GM20000 (cell line): ENCODE measurements at places on chromosomes 5 and 9.

GRCh38 chr5:76114179-76114851, 31.1 kb downstream of the SV2C start:
- DNase-seq: no peak

- DNase-seq: no peak
Measured at GRCh38 chr5:128353441-128354107, 184.5 kb downstream of the FBN2 start.

GRCh38 chr9:131417264-131418142, 23.6 kb downstream of the PRRC2B start:
- DNase-seq: peak; percentile 47

- no peak for DNase-seq
Measured at GRCh38 chr9:110130791-110131416, 77.1 kb downstream of the C9orf152 start.

- DNase-seq: peak; percentile 78
Measured at GRCh38 chr9:137550231-137550621, at the start of gene PNPLA7. PNPLA7 (minus strand) TSS chr9:137550402; CDS start chr9:137550197, 205 bp downstream.

- no peak for DNase-seq
Measured at GRCh38 chr5:133333326-133334150, 278.8 kb downstream of the FSTL4 start.

GRCh38 chr9:133506653-133507038, 18.1 kb downstream of the MYMK start:
- DNase-seq: no peak

DNA sequence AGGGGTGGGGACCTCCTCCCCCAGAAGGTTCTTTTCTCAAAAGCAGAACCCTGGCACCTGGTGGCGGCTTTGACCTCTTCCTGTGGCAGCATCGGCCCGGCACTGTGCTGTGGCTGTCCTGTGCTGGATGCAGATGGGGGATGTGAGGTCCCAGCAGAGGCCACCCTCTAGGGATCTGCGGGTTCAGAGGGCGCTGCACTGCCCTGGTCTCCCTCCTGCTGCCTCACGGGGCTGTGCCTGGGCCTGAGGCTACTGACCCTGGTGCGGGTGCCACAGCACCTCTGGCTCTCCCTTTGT, 76.6 kb upstream of the CACNA1B start:
- no peak for DNase-seq

- DNase-seq: no peak
Measured at GRCh38 chr5:114360357-114360756, 1.5 kb upstream of the KCNN2 start.

DNA sequence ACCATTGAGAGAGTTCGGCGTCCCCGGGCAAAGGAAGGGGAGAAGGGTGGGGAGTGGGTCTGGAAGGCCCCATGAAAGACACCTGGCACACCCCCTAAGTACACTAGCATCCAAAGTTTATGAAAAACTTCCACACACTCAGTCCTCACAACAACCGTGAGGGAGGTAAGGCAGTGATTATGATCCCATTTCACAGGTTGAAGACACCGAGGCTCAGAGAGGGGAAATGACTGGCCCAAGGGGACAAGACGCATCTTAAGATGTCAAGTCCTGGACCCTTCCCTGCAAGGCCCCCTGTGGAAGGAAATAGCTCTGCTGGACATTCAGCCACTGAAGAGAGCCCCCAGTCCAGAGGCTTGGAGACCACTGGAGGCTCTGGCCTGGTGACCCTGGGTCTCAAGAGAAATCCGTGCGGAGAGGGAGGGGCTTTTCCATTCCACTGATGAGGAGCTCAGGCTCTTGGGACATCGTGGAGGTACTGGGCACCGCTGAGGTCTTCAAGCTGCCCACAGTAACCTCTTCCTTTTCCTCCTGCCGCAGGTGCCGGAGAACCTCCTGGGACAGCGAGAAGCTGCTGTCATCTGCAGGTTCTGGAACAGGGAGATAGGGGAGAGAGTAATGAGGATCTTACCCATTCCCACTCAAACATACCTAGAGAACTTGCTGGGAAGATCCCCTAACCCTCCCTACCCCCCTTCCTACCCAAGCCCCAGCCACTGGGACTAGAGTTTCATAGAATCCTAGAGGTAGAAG, 5.2 kb downstream of the SMIM33 start:
- DNase-seq: no peak

DNA sequence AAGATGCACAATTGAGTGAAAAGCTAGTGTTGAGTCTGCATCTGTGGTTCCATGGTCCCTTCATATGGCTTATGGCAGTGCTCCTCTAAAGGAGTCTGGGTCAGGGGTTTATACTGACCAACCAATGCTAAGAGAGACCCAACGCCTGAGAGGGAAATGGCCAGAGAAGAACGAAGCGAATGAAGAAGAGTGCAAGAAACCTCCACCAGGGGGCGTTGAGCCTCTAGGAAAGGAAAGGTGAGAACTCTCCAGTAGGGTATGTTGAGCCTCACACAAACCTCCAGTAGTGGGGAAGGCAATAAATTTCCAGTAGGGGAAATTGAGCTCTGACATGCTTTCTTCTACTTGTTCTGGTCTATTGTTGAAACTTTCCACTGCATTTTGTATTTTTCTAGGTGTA, 470.6 kb downstream of the PRDM9 start:
- DNase-seq: no peak

DNA sequence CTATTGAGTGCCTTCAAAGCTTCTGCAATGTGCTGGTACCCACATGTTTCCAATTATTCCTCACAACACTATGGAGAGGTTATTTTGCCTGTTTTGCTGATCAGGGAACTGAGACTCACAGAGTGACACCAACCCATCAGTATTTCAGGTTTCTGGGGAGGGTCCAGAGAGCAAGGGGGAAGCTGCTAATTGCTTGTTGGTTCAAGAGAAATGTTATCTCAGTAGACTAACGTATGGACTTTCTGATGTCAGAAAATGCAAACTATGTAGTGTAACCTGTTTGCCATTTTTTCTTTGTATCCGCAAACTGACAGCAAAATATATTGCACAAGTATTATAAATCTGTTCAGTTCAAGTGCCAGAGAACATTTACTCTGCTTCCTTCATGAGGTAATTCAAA, 108.3 kb upstream of the MSX2 start:
- DNase-seq: no peak

DNA sequence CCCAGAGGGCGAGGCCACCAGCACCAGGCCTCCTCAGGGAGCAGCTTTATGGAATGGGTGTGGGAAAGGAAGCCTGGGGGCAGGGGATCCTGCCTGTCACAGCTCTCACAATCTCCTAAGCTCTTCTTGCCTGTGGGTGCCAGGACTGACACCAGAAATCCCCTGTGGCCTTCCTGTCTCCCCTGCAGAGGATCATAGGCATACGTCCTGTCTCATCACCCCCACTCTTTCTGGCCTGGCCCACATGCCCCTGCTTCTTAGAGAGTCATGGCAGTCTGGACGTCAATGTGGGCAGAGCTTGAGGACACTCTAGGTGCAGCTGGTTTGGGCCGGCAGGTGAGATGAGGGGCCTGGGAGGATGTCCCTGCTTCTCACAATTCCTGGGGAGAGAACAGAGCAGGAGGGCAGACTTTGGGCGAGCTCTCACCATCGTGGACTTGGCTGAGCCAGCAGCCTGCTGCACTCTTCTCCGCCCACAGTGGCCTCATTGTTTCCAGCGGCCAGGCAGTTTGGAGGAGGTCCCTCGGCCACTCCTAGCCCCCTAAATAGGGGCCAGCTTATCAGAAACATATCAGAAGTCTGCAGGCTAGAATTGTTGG, 67.3 kb upstream of the ZFR start:
- no peak for DNase-seq

GRCh38 chr9:26243726-26244125, 565.5 kb upstream of the TUSC1 start:
- DNase-seq: no peak

DNA sequence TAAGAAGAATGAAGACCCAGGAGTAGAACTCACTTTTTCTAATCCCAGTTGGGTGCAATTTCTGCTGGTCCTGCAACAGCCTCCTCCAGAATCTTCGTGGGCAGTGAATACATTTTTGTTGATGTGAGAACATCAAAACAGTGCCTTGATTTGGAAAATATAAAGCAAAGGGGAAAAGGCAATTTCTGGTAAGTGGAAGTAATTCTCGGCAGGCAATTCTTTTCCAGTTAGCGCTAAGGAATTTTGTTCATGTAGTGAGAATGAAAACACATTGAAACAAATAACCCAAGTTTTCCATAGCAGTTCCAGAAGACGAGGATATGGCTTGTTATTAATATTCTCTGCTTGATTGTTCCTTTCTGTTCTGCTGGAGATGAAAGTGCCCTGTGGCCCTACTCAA, 178.7 kb downstream of the SPATA31D1 start:
- DNase-seq: no peak

GRCh38 chr9:4315582-4316215, 15.8 kb upstream of the GLIS3 start:
- DNase-seq: peak; percentile 76

- DNase-seq: no peak
Measured at GRCh38 chr5:116953251-116953930, 378.8 kb upstream of the SEMA6A start.

DNA sequence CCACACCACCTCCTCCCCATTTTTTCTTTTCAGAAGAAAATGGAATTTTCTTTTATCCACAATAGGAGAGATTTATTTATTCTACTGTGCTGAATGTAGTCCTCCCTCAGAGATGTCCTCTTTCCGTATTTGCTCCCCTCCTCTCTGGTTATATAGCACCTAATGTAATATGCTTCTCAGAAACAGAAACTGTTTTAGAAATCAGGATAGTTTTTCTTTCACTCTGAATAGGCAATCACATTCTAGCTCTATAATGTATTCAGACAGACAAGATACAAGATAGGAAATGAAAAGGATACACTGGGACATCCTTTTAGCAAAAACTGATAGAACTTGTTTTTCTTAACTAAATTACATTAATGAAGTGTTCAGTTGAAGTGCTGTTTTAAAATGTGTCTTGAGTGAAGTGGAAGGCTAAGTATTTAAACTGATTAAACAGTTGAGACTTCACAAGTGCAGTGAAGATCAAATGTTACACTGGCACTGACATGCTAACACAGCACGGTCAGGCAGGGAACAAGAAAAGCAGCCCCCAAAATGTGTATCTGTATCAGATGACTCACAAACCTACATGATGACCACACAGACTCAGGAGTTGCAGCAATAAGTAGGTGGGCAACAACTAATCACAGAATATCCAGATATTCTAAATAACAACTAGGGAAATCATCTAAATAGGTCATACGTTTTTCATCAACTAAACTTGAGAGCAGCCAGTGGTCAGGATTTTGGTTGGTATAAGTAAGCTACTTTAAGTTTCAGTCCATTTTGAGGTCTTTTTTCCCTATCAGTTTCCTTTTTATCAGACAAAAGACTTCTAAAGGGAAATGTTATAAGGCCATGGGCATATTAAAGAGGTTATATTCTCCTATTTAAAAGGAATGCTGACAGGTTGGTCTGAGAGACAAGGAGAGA, 260.4 kb downstream of the MLLT3 start:
- DNase-seq: no peak

GRCh38 chr5:124810396-124811006, 64.1 kb upstream of the ZNF608 start:
- DNase-seq: no peak
